ENCODE measurements at places on chromosomes 3 and 15.

- no peak for DNase-seq
Measured at GRCh38 chr15:77541421-77542181, 91.1 kb downstream of the LINGO1 start.

- peak; percentile 32 for DNase-seq
Measured at GRCh38 chr3:127090218-127091160, 102.4 kb upstream of the PRR23E start.

DNA sequence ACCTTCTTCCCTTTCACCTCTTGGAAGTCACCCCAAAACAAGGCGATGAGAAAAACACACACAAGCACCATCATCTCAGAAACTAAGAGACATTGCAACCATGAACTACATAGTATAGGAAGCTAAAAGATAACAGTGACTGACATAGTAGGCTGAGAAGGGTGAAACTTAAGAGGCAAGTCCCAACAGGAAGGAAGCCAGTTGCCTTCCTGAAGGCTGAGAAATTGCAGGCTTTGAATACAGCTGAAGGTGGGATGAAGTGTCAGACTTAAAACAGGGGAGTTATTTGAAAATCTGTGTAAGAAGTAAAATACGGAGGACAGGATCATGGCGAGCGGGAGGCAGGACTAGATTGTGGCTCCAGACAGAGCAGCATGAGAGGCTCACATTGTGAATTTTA lies 27.8 kb downstream of the SLC27A2 start:
- DNase-seq, result no peak

DNA sequence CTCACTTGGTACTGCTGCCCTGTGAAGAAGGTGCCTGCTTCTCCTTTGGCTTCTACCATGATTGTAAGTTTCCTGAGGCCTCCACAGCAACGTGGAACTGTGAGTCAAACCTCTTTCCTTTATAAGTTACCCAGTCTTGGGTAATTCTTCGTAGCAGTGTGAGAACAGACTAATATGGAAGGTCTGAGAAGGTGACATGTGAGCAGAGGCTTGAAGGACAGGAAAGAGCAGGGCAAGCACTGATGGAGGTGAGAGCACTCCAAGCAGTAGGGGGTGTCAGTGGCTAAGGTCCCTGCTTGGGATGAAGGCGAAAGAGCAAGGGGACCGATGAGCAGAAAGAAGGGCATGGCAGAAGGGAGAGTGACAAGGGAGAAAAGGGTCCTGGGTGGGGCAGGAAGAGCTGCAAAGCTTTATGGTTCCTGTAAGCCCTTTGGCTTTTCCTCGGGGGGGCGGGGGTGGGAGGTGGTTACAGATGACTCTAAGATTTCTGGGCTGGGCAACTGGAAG lies 3.5 kb downstream of the EIF4E3 start:
- DNase-seq, result no peak

- DNase-seq, result no peak
Measured at GRCh38 chr15:42595626-42596240, 20.3 kb downstream of the STARD9 start.

DNA sequence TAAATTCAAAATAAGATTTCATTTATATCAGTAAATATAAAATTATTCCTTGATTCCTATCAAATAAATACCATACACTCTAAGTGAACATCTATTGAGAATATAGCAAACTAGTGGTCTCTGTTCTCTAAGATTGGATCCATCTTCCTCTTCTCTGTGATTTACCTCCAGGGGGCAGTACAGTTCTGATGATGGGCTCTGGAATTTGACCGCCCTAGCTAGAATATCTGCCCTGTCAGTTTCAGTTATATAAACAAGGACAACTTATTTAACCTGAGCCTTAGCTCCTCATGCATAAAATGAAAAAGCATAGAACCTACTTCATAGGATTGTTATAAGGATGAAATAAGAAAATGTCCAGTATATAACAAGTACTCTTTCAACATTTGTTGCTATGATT lies 171.1 kb upstream of the CCDC54 start:
- DNase-seq, result no peak

- no peak for DNase-seq
Measured at GRCh38 chr15:25509703-25510102, 70.9 kb upstream of the UBE3A start.
